ENCODE measurements at places on chromosomes 4 and X. TPM values are rescaled to one million over a fixed set of nuclear protein-coding genes. Genes with fewer than 3 reads are reported as not detected.

DNA sequence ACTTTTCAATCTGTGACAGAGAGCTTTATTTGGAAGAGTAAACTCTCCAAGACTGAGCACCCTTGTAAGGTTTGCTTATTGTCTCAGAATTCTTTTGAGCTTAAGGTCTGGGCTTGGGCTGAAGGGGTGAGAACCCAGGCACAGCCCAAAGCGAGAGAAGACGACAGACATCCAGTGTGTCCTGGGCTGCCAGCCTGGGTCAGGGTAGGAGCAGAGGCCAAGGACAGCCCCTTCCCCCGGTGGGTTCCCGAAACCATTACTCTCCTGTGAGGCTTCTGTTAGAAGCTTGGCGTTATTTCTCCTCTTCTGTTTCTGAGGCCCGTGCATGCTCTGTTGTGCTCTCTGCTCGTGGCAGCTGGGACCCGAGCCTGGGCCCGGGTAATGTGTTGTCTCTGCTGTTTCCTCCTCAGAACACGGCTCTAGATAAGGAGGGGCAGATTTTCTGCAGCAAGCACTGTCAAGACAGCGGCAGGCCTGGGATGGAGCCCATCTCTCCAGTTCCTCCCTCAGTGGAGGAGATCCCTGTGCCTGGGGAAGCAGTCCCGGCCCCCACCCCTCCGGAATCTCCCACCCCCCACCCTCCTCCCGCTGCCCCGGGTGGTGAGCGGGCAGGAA, 177.5 kb downstream of the DCLK2 start:
- no peak for DNase-seq

- no peak for DNase-seq
Observed at GRCh38 chrX:65696613-65697012, 29.2 kb downstream of the MSN start.

DNA sequence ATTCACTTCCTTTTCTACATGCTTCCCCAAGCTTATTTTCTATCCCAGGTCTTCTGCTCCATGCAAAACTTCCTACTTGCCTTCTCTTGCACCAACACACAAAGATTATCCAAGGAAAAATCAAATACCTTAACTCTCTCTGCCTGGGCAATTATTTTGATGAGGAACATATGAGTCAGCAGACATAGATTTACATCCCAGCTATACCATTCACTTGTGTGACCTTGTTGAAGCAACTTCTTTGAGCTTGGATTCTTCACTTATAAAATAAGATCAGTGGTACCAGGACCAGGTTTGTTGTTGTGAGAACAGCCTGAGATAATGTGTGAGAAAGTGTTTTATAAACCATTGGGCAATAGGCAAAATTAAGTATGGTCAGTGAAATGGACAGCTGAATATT, 39.1 kb upstream of the TMEM192 start:
- DNase-seq: no peak

DNA sequence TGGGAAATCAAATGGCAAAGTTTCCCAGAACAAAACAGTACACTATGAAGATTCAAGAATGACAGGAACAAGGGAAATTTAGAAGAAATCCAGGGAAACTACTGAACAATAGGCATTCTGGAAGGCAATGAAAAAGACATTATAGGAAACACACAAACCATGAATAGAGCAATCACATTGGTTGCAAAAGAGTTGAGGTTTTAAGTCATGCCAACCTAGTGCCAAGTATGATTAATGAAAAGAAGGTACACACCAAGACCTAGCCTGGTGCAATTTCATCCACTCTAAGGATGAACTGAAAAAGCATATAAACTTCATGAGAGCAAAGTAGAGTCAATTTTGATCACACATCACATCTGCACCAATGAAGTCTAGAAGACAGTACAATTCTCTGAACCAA, 326.9 kb downstream of the PDHA2 start:
- DNase-seq: no peak

DNA sequence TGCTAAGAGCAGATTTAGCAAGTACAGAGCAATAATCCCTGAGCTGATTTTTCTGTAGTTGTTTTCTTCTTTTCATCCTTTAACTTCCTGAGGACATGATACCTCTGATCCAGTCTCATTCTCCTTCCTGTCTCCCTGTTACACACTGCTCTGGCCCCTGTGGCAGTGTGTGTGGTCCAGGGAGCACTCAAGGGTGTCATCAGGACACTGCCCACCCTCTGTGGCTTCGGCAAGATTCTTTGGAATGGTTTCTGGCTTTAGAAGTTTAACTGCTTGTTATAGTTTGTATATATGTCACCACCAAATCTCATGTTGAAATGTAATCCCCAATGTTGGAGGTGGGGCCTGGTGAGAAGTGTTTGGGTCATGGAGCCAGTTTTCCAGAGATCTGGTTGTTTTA, 637.3 kb downstream of the BCOR start:
- DNase-seq: no peak

DNA sequence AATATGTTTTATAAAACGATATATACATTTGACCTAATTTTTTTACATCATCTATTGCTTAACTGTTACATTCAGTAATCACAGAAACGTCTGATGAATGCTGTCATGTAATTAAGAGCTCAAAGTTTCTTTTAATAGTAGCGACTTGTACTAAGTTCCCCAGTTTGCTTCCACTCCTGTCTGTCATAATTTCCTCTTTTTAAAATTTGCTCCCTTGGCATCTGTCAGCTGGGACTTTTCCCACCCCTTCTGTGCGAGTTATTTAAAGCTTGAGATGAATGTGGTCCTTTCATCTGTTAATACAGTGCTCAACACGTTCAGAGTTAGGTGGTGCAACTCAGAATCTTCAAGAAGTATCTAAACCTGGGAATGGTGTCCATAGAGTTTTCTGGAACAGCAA, 1.2 kb downstream of the RAP1GDS1 start:
- DNase-seq: no peak

DNA sequence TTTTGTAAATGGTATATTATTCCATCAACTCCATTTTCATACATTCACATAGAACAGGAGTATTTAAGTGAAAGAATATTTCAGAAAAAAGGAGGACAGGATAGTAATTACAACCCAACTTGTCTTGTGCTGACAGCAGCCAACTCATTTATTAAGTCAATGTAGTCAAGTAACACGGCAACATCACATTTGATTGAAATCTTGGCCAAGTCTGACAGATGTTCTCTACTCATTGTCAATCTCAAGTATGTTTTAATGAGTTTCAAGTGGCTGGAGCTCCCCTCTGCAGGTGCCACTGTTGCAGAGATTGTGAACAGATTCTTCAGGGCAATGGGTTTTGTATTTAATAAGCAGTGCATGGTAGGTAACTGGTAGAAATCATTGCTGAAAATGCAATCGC, 332.5 kb downstream of the C4orf33 start:
- DNase-seq: no peak

- no peak for DNase-seq
Observed at GRCh38 chr4:109631532-109632108, 71.6 kb downstream of the MCUB start.

ASB9 gene
- total RNA-seq: 0.28 TPM

TMEM150C gene
- total RNA-seq: 8.9 TPM

PNMA5 gene
- total RNA-seq: not detected

NALF2 gene
- 5.7 TPM for total RNA-seq

Measured in neural crest cell (in vitro differentiated cells).